Substantia nigra (tissue), 51 donors: ENCODE measurements at places on chromosomes 16 and 17.

- no peak for DNase-seq
Measured at GRCh38 chr17:77419547-77420094, 278.9 kb downstream of the SEC14L1 start.

- DNase-seq, result no peak
Measured at GRCh38 chr17:19938736-19939135, 38.9 kb downstream of the AKAP10 start.

- no peak for DNase-seq
Measured at GRCh38 chr16:87877942-87878507, 8.7 kb upstream of the SLC7A5 start.

DNA sequence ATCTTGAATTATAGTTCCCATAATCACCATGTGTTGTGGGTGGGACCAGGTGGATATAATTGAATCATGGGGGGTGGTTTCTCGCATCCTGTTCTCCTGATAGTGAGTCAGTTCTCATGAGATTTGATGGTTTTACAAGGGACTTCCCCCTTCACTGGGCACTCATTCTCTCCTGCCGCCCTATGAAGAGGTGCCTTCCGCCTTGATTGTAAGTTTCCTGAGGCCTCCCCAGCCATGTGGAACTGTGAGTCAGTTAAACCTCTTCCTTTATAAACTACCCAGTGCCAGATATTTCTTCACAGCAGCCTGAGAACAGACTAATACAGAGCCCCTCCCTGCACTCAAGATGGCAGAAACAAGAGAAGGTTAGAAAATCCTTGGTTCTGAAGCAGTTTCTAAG is 26.4 kb downstream of the LDAF1 start:
- no peak for DNase-seq

DNA sequence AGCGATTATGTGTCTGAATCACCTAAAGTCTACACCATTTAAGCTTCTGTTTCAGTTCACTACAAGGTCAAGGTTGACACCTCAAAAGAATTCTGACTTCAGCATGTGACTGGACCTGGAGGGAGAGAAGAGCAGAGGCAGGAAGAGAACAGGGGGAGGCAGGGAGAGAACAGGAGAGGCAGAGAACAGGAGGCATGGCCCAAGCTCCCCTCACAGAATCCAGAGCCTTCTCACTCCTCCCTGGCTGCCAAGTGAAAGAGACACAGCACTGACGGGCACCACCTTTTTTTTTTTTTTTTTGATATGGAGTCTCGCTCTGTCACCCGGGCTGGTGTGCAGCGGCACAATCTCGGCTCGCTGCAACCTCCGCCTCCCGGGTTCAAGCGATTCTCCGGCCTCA is 11.4 kb downstream of the GGA2 start:
- no peak for DNase-seq
